ENCODE measurements at places on chromosomes 6 and 20.

GRCh38 chr20:53938739-53939138, 131.7 kb downstream of the BCAS1 start:
- DNase-seq = no peak

- no peak for DNase-seq
Observed at GRCh38 chr6:75300531-75300855, 15.9 kb upstream of the TMEM30A start.

GRCh38 chr6:51913265-51913664, 174.1 kb downstream of the PKHD1 start:
- DNase-seq = no peak

DNA sequence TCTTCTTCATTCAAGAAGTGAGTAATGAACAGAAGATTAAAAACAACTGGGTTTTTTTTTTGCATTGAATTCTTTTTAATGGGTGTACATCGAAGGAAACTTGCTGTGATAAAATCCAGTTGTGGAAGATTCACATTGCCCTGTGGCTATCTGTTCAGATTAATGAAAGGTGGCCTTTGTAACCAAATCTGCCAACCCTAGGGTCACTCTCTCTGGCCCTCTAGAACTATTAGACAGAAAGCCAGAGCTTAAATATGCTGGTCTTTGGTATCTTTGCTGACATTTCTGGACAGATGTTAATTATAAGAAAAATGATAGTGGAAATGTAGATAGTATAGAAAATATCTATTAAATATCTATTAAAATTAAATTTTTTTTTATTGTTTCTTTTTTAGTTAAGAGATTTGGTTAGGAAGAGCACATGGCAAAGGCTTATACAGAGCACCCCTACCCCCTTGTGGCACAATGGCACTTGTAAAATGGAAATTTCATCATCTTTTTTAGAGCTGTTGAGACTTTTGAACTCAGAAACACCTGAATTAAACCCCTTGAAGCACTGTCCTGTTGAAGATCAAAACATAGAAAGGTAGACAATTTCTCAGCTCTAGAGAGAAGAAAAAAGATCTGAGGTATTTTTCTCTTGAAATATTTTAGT, 572.5 kb downstream of the PKHD1 start:
- no peak for DNase-seq

DNA sequence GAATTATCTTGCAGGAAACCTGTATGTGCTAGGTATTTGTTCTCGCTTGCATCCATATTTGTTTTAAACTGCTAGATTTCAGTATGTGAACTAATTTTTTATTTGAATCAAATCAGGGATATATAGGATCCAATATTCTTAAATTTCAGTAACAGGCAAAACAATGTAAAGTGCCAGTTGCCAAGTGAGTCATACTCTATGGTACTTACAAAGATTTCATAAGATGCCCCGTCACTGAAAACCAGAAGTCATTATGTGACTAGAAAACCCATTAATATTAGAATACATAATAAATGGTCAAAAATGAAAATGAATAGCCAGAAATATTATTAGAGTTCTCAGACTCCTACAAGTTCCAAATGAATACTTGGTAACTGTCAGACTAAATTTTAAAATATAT, 481.2 kb downstream of the TFAP2A start:
- peak; percentile 9 for DNase-seq

- no peak for DNase-seq
Observed at GRCh38 chr6:87946669-87947068, 101.0 kb upstream of the SPACA1 start.

DNA sequence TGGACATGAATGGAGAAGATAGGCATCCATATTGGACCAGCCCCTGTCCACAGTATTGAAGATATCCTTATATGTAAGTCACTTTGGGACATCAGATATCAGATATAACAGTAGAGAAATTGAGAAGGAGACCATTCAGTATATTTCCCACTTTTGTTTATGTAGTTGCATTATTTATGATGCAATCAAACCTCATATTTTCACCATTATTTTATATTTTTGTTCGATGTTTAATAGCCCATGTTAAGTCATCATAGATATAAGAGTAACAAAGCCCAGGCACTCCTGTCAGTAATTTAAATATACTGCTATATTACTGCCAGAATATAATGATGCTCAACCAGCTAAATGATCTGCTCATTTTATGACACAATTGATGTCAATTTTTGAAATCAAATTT, 744.5 kb upstream of the EPHA7 start:
- DNase-seq = no peak

DNA sequence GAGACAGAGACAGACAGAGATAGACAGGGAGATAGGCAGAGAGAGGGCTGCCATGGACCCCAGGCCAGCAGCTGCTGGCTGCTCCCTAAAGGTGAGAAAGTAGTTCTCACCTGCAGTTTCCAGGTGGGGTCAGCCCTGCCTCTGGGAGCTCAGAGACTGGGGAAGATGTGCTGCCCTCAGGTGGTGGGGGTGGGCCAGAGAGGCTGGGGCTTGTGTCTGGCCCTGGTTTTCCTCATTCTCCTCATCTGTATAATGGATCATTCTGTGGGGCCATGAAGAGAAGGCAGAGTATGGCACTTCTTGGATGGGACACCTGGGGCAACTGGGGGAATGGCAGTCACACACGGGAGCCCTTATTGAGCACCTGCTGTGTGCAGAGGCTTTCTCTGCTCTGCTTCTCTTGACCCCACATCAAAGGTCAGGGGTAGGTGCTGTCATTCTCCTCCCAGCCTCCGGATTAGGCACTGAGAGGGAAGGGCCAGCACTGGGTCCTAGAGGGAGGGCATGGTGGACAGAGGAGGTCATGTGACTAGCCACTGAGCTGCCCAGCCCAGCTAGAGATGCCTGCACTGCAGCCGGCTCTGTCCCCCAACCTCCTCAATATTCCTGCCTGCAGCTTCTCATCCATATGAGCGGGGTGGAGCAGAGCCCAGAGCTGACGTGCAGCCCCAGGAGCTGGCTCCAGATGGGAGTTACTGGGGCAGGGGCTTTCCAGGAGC, 4.1 kb downstream of the ANGPT4 start:
- no peak for DNase-seq

Measured in fibroblast of the aortic adventitia (primary cell).